Stimulated activated CD8-positive, alpha-beta memory T cell treated with anti-CD3 and anti-CD28 coated beads, Interleukin-4, amount 100 ng/mL, for 4 hours (primary cell): ENCODE measurements at places on chromosomes 2 and 18.

- DNase-seq: no peak
These were observed 58.0 kb upstream of the ZNF804A start for GRCh38 chr2:184540246-184540789.

DNA sequence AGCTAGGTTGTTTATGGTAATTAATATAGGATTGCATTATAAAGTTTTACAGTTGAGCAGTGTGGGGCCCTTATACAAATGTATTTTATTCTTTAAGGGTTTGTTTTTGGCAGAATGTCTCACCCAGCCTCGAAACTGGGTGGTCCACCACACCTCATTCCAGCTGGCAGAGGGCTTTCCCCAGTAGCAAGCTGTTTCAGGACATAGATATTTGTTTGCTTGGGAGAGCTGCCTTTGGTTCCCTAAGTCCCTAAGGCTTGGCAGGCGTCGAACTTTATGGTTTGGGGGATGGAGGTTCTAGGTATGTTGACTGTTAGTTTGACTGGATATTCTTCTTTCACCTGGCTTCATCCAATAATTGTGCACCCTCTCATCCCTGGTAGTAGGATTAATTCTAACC lies 205.9 kb downstream of the KCNS3 start:
- no peak for DNase-seq

DNA sequence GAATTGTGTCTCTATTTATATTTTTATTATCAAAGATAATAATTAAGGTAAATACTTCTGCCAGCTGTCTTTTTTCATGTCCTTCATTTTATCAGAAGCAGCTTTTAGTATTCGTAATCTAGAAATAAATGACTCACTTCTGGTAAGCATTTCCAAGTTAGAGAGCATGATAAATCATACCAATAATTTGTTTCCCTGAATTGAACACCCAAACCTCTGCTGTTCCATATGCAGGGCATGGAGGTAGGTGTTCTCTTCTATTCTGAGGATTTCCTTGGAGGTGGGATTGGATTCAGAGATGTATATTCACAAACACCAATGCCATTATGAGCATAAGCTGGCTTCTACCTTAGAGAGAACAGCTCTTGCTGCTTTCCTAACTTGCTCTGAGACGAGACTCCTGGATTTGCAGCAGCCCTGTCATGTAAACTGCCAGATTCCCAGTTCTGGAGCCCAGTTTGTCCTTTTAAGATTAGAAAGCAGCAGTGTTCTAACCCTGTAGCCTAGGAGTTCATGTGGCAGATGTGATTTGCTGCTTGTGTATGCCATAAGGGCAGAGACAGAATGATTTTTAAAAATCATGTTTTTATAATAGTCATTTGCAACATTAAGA lies 47.5 kb downstream of the SKA1 start:
- DNase-seq: no peak

DNA sequence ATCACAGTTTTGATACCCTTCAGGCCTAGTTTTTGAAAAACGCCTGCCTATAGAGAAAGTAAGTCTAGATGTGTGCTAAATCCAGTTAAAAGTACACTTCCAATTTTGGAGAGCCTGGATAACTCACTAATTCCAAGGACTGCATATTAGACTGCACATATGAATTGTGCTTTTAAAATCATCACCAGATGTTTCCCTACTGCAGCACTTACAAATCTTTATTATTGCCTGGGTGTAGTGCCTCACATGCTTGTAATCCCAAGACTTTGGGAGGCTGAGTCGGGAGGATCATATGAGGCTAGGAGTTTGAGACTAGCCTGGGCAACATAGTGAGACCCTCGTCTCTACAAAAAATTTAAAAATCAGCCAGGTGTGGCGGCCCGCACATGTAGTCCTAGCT lies 35.9 kb upstream of the HTR2B start:
- no peak for DNase-seq

DNA sequence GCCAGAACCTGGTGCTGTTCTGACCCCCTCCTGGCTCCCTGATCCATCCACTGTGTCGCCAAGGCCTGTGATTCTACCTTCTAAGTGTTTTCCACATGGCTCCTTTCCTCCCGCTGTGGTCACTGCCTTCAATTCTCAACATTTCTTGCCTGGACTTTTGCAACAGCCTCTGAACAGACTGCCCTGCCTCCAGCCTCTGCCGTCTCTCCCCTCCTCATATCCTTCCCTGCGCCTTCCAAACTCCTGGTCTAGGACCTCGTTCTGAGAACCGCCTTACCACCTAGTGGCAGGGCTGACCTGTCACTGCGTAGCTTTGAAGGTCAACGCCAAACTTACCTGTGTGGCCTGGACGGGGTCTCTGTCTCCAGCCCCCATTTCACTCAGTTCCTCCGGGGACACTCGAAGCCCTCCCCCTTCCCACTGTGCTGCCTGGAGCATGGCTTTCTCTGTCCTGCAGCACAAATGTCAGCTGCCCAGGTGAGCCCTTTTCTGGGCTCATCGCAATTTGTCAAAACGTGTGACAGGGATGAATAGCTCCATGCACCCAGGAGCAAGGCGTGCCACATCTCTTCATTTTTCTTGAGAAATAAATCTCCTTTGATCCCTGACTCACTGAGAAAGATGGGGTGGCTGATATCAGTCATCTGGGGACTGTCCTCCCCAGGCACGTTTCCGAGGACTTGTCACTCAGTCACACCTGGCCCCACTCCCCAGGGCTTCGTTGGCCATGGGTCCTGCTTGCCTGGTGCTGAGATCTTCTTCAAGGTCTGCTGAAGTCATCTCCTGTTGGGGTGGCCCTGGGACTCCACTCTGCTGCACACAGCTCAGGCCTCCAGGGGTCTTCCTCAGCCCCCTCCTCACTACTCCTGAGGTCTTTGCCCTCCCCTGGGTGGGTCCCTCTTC lies 46.7 kb downstream of the LDLRAD4 start:
- no peak for DNase-seq

DNA sequence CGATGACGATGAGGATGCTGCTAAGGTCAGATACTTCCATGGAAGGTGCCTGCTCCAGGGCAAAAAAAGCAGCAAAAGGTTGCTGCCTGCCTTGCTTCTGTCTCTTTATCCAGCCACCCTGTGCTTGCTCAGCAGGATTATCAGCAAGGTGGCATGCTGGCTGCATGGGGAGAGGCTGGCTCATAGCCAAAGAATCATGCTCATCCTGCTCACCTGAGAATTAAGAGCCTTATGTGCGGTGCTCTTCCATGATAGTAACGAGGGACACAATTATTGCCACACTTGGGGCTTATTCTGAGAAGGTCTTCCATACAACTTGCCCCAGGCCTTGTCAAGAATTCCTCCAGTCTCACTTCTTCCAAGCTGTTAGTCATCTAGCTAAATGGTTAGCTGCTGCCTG lies 60.4 kb upstream of the SEC11C start:
- DNase-seq: no peak

- DNase-seq: no peak
These were observed 77.9 kb upstream of the DOCK10 start for GRCh38 chr2:225120186-225120585.

DNA sequence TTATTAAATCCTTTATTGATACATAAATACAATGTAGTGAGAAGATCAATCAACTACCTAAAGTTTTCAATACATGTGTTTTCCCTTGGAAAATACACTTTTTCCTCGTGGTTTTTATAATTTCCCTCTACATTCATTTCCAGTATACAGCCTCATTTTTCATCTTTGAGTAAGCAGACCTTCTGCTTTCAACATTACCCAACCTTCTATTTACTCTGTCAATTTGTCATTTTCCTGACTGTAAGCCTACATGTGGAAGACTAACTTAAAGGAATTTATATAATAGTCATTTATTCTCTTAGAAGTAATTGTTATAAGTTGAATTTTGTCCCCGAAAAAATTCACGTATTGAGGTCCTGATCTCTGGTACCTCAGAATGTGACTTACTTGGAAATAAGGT lies 594.0 kb downstream of the NUP35 start:
- no peak for DNase-seq

DNA sequence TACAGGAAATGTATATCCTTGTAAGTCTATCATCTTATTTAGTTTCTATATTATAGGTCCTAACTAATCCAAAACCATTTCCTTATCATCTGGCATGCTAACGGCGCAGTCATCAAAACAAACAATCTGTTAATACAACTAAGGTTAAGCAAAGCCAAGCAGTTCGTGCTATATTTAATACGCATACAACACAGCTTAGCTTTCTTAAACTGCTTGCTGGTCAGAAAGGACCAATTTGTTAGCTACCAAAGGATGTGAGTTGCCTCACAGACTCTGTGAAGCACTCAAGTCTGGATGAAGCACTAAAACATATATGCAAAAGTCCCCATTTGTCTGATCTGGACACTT lies 67.0 kb downstream of the ZEB2 start:
- DNase-seq: no peak

- no peak for DNase-seq
These were observed 113.7 kb upstream of the CREB1 start for GRCh38 chr2:207416111-207416510.

- no peak for DNase-seq
These were observed 25.0 kb downstream of the CEP68 start for GRCh38 chr2:65081232-65081685.
